IPS-NIHi11 (cell line): ENCODE measurements at places on chromosomes 7 and 10.

GRCh38 chr10:47051741-47052238 is 140.6 kb downstream of the PTPN20 start:
- DNase-seq, result no peak

- DNase-seq, result no peak
Measured at GRCh38 chr7:134949171-134949570, 37.1 kb upstream of the AGBL3 start.

DNA sequence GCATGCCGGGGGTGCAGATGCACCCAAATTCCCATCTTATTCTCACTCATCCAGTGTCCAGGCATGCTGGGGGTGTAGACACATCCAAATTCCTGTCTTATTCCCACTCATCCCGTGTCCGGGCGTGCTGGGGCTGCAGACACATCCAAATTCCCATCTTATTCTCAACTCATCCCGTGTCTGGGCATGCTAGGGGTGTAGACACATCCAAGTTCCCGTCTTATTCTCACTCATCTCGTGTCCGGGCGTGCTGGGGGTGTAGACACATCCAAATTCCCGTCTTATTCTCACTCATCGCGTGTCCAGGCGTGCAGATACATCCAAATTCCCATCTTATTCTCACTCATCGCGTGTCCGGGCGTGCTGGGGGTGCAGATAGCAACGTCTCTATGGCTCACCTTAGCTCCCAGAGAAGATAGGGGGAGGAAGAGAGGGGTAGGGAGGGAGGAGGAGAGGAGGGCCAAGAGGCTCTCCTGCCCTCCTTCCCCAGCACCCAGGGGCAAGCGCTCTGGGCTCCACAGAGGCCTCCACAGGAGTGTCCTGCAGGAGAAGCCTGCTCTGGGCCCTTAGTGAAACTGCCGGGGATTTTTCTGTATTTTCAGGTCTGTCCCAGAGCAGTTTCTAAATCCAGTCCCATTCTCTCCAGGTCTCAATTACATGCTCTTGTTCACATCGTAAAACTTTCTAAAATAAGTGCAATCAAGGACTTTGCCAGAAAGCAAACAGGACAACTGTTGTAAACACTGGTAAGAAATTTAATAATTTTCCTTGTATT is 210.8 kb downstream of the DIP2C start:
- DNase-seq, result no peak

GRCh38 chr10:125843603-125844329 is 20.4 kb downstream of the BCCIP start:
- DNase-seq, result no peak

GRCh38 chr10:72242675-72243074 is 26.6 kb upstream of the ASCC1 start:
- peak; percentile 42 for DNase-seq

DNA sequence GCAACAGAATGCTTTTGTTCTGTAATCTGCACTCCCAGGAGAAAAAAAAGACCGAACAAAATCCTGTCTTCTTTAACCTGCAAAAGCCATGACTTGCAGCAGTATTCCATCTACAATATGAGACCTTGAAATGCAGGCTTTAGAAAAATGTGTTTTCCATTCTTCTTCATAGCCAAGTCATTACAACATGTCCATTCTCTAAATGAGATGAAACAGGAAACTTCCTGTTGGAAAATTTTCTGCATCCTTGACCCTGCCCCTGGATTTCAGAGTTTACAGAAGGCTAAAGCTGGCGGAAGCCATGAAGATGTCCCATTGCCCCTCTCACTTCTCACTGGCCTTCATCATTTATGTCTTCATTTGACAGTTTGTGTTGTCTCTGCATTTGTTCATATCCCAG is 546.4 kb downstream of the TNS3 start:
- DNase-seq, result no peak

DNA sequence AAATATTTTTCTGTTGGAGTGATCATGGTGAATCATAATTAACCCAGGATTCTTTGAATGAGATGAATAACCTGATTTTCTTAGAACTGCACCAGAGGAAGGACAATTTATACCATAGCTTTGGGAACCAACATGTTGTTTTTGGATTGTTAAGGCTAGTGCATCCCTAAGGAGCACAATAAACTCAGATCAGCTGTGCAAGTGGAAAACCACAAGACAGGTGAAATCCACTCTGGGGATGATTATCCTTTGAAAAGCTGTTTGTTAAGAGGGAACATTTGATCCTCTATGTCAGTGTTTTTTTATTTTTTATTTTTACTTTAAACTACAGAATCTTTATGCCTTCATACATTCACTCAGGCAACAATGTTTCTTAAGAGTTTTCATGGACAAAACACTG is 232.1 kb upstream of the PCLO start:
- DNase-seq, result no peak
